Stimulated activated CD4-positive, alpha-beta T cell treated with anti-CD3 and anti-CD28 coated beads, Interleukin-1b, Interleukin-23, amount 100 ng/mL, for 24 hours (primary cell): ENCODE measurements at places on chromosomes 11 and 22.

GRCh38 chr11:109109571-109110315 is 312.2 kb upstream of the C11orf87 start:
- no peak for DNase-seq

GRCh38 chr22:46360097-46360496 is 24.6 kb downstream of the TRMU start:
- no peak for DNase-seq

GRCh38 chr11:102172127-102172848 is 62.0 kb downstream of the YAP1 start:
- no peak for DNase-seq

- no peak for DNase-seq
Observed at GRCh38 chr11:93984936-93985335, 36.2 kb upstream of the HEPHL1 start.

GRCh38 chr22:23816156-23816976 is 22.4 kb downstream of the DERL3 start:
- DNase-seq: no peak

GRCh38 chr11:109795234-109795633 is 298.0 kb upstream of the ZC3H12C start:
- no peak for DNase-seq

DNA sequence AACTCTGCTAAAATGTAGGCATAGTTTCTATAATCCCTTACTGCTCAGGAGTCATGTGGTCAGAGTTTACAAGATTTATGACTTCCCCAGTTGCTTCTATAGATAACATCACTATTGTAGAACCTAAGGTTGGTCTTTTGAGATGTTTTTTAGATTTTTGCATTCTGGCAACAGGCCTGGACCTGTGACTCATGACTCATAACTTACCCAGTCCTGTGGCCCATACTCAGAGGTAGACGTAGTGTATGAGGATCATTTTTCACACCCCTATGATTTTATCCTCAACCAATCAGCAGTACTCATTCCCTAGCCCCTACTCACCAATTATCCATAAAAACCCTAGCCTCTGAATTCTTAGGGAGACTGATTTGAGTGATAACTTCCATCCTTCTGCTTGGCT is 384.4 kb upstream of the DDI1 start:
- DNase-seq: no peak

- DNase-seq: no peak
Observed at GRCh38 chr11:63592975-63593395, 21.2 kb downstream of the PLAAT3 start.

GRCh38 chr11:96122601-96123074 is 198.7 kb upstream of the MTMR2 start:
- DNase-seq: no peak

DNA sequence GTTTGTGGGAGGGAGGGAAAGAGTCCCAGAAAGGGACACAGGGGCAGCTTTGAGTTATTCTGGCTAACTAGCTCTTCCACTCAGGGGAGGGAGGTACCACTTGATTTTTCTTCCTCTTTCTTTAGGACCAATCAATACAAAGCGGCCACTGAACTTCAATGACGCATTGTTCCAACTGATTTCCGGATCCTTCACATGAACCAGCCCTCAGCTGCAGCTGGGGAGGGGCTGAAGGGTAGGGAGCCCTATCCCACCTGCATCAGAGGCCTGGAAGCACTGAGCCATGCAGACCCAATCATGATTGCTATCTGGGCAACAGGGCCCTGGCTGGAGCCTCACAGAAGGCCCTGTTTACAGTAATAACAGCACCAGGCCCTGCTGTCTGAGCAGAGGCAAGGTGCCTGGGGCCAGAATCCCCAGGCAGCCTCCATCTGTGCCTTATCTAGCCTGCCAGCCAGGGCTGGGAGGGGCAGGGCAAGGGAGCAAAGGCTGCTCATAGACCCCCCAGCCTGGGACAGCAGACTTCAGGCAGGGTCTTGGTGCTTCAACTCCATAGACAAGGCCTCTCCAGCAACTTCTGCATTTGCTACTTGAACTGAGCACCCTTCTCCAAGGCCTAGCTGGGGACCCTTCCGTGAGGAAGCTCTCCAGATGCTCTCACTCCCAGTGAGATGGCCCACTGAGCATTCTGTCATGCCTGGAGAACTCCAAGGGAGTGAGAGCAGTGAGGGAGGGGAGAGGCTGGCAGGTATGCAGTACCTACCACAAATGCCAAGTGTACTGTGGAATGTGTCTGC is 22.5 kb downstream of the CLPB start:
- no peak for DNase-seq

DNA sequence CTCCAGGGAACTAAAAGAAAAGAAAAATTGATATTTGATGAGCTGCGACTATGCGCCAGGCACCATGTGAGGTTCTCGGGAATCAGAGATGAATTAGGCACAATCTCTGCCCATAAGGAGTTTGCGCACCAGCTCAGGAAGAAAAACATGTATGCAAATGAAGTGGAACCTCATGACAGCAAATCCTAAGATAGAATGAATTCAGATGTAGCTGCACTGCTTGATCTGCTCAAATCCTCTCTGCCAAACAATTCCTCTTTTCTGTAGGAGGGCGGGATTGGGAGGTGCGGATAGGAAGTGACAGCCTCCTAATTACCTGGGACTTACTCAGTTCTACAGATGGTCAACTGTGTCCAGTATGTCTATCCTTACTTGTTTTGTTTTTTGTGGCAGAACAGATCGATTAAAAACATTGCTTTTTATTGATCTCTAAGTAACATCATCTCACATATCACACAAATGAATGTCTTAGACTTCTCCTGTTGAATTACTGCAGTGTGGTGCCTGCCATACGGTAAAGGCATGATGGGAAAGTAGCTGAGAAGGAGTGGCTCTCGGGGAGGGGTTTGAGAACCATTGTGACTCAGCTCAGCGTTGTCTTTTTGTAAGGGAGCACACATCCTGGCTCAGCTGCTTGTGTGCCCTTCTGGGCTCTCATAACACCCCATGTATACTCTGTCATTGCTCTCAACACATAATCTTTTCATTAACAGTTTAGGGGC is 13.9 kb downstream of the CRTAM start:
- DNase-seq: peak; percentile 15

- DNase-seq: no peak
Observed at GRCh38 chr11:117724104-117724503, 72.9 kb downstream of the DSCAML1 start.

DNA sequence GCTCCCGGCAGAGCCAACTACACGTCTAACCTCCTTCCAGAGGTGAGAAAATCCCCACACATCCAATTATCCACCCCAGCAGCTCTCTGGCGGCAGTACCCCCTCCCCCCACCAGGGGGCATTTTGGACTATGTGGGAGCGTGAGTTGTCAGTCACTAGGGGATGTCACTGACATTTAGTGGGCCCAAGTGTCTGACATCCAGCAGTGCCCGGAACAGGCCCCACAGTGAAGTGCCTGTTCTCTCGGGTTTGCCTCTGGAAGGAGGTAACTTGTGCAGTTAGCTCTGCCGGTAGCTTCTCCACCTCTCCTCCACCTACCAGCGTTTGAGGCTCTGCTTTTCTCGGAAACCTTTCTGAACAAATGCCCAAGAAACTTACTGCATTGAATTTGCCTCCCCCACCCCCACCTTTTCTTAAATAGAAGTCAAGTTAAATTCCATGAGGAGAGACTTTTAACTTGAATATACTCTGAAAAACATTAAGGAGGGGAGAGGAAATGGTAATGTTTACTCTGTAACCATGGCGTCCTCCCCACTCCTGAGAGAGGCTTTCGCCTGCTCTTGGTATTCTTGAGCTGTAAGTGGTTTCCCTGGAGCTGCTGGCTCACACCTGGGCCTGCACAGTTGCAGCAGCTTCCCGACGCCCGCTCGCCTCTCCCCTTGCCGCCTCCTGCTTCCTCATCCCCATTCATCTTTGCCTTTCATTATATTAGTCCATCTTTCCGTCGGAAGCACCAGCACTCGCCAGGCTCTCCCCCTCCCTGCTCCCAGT is 112.8 kb downstream of the WNT7B start:
- DNase-seq: peak; percentile 66

GRCh38 chr11:134584706-134585445 is 172.8 kb upstream of the B3GAT1 start:
- no peak for DNase-seq

- no peak for DNase-seq
Observed at GRCh38 chr11:14584595-14584994, 59.0 kb upstream of the PDE3B start.

DNA sequence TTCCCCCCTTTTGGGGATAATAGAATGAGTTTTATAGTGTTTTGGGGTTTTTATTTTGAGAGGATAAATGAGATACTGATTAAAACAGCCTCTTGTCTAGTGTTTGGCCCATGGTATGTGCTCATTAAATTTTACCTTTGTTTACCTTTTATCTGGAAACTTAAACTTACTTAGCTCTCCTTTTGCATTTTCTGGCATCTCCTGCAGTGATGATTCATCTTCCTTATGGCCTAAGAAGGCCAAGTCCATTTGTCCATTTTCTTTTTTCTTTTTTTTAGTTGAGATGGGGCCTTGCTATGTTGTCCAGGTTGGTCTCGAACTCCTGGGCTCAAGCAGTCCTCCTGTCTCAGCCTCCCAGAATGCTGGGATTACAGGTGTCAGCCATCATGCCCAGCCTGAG is 156.3 kb downstream of the COMMD9 start:
- DNase-seq: no peak

- DNase-seq: no peak
Observed at GRCh38 chr11:18172666-18173065, at the start of gene MRGPRX4. MRGPRX4 (plus strand) TSS chr11:18172837; CDS start chr11:18173257, 420 bp downstream.

GRCh38 chr11:48141475-48142122 is 75.0 kb upstream of the OR4B1 start:
- no peak for DNase-seq

- no peak for DNase-seq
Observed at GRCh38 chr11:94960488-94960887, 12.9 kb downstream of the CWC15 start.

DNA sequence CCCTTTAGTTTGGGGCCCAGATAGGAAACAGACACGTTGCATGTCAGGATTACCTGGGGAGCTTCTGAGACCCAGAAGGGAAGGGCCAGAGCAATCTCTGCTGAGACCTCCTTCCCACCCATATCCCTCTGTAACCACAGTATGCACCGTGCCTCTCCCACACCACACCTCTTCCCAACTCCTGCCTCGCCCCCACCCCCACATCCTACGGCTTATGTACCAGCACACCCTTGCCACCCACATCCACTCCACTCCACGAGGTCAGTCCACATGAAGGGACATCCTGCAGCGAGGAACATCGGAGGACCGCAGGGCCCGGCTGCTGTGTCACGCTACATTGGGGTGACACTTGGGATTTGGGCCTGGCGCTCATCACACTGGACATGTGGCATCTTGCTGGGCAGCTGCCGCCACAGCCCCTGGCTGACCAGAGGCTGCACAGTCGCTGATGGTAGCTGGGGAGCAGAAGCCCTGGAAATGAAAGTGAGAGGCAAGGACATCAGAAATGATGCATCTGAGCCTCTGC is 118.3 kb upstream of the LMO1 start:
- DNase-seq: no peak

DNA sequence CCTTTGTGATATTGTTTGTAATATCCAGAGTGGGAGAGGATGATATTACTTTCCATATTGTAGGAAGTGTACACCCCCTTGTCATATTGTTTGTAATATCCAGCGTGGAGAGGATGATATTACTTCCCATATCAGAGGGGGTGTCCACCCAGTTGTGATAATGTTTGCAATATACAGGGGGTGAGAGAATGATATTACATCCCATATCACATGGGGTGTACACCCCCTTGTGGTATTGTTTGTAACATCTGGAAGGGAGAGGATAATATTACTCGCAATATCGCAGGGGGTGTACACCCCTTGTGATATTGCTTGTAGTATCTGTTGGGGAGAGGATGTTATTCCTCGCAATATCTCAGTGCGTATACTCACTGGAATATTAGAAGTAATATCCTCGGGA is 61.5 kb downstream of the PRSS23 start:
- no peak for DNase-seq

GRCh38 chr11:60116996-60117790 is 28.7 kb downstream of the MS4A2 start:
- no peak for DNase-seq

DNA sequence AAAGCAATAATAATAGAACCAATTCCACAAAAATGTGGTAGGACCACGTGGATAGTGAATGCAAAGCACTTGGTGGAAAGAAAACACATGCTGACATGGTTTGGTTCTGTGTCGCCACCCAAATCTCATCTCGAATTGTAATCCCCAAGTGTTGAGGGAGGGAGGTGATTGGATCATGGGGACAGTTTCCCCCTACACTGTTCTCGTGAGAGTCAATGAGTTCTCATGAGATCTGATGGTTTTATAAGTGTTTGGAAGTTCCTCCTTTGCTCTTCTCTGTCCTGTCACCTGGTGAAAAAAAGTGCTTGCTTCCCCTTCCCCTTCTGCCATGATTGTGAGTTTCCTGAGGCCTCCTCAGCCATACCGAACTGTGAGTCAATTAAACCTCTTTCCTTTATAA is 421.9 kb upstream of the CADM1 start:
- no peak for DNase-seq

- DNase-seq: no peak
Observed at GRCh38 chr22:25841775-25842174, 99.8 kb downstream of the MYO18B start.

DNA sequence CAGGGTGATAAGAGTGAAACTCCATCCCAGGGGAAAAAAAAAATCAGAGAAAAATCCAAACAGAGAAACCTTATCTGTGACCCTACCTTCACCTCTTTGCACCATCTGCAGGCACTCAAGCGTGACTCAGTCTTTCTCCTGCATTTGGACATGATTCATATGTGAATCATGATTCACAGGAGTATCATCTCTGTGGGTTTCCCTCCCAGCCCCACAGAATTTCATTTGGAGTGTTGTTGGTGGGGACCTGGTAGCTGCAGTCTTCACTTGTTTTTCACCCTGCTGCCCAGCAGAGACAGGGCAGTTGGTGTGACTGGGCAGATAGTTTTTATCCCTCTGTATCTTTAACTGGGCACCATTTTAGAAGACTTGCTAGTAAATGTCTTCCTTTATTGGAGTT is 75.7 kb downstream of the DEPDC5 start:
- peak; percentile 20 for DNase-seq

DNA sequence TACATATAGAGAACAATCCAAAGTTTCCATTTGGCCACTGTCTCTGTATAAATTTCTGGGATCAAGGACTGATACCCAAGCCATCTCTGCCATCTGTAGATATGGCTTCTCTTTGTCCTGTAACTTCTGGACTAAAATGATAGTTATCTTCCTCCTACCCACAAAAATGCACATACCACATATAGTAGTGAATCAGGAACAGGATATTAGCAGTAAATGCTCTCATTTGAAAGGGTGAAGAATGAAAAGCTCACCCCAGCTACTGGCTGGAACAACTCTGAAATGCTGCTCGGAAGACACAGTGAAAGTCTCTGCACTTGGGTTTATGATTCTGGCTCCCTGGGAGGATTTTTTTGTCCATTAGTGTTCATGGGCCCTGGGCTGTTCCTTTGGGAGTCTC is 856.4 kb upstream of the LRRC4C start:
- no peak for DNase-seq
